Fibroblast of lung (primary cell): ENCODE measurements at places on chromosomes 6 and 20. TPM values are rescaled to one million over a fixed set of nuclear protein-coding genes. Genes with fewer than 3 reads are reported as not detected.

- H3K27me3 ChIP-seq = no peaks in the 10 kb centered on the region
- H3K4me1 ChIP-seq = no peaks in the 10 kb centered on the region
- no peak overlapping the region for H3K27ac ChIP-seq
- H3K36me3 ChIP-seq = no peaks in the 10 kb centered on the region
- no peak overlapping the region for H3K4me3 ChIP-seq
- no peak for DNase-seq
Observed at GRCh38 chr6:165844801-165845364, 181.8 kb upstream of the PDE10A start.

- no peaks in the 10 kb centered on the region for H3K4me1 ChIP-seq
- no peak overlapping the region for H3K27ac ChIP-seq
- H3K4me3 ChIP-seq = no peak overlapping the region
- H3K36me3 ChIP-seq = no peaks in the 10 kb centered on the region
- H3K27me3 ChIP-seq = no peaks in the 10 kb centered on the region
- peak; percentile 76 for DNase-seq
Observed at GRCh38 chr6:34709386-34709785, 12.8 kb upstream of the ILRUN start.

OLIG3 gene
- total RNA-seq = not detected in 2 replicates

DNA sequence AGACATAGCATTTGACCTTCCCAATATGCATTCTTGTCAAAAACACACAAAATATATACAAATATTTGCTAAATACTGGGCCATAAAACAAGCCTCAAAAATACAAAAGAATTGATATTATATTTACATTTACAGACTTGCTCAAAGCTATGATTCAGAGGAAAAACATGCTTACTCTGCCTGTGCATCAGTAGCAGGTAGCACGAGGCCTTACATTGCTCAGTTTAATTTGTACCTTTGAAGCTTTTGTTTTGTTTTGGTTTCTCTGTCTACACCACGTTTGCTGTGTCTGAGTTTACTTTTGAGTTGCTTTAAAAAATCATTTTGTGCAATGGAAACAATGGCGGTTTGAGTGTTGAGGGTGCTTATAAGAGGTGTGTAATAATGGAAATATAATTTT is 99.3 kb downstream of the PHF3 start:
- H3K27ac ChIP-seq = no peak overlapping the region
- H3K4me3 ChIP-seq = no peak overlapping the region
- H3K4me1 ChIP-seq = peaks cover 4% of the 10 kb centered on the region
- no peak for DNase-seq
- no peaks in the 10 kb centered on the region for H3K27me3 ChIP-seq

DNA sequence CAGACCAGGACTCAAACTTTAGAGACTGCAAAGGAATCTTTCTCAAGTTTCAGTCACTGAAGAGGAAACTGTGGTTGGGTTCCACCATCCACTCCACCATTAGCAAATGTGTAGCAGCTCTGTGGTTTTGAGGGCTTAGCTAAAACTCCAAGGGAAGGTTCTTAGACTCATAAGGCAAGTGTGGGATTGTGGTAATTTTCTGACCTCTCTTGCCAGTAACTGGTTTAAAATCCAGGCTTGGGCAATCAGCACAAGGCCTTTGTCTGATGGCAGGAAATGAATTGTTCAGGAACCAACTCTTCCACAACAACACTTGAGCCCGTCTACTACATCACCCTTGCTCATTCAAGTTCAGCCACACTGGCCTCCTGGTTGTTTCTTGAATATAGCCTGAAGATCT is 68.6 kb upstream of the FBXL4 start:
- H3K4me3 ChIP-seq = no peak overlapping the region
- no peaks in the 10 kb centered on the region for H3K36me3 ChIP-seq
- no peaks in the 10 kb centered on the region for H3K27me3 ChIP-seq
- DNase-seq = peak; percentile 96
